SIG-M5 (cell line): ENCODE measurements at places on chromosomes 1 and 21.

- no peak for DNase-seq
Measured at GRCh38 chr1:156376146-156376545, 7.1 kb downstream of the RHBG start.

DNA sequence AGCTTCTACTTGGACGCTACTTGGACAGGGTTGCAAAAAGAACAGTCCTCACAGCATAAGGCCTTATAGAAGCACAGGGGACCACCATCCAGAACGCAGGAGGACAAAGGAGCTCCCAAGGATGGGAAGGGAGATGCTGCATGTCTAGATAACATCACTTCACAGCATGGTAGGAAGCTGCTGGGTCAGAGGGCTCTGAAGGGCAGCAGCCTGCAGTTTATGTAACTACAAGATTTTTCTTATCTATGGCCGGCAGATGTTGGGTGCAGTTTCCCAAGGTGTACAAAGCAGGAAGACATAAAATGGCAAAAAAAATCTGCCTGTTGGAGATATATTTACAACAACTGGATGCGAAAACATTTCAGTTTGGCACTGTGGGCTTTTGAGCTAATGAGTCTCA lies 45.3 kb upstream of the SLC5A9 start:
- no peak for DNase-seq

DNA sequence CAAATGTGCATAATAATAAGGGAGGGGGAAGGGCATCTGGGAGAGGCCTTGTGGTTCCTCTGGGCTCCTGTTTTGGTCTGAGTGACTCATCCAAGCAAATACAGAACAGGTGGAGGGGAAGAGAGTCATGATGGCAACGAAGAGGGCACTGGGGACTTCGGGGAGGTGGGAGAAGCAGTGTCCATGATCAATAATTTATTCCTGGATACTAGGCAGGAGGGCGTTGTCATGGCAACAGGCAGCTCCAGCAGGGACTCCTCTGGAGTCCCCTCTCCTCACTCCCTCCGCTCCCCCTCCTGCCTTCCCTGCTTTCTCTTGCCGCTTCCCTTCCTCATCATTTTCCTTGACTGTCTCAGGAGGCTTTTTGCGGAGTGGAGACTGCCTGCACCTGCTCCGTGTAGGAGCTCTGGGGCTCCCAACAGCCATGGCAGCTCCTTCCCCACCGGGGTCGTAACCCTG lies 12.3 kb upstream of the NFASC start:
- DNase-seq: no peak

DNA sequence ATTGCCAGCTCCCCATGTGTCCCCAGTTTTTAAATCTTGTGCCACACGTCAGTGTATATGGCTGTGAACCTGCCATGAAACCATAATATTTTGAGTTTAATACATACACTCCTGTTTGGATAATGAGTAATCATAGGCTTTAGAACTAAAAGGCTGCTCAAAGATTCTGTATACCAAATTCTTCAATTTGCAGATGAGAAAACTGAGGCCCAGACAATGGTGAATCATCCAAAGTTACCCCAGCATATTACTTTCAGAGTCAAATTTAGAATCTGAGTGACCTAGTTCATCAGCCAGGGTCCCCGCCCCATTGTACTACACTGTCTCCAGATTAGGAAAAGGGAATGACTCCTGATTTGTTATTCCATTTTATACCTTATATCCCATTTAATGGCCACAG lies 224.6 kb downstream of the FGGY start:
- no peak for DNase-seq

DNA sequence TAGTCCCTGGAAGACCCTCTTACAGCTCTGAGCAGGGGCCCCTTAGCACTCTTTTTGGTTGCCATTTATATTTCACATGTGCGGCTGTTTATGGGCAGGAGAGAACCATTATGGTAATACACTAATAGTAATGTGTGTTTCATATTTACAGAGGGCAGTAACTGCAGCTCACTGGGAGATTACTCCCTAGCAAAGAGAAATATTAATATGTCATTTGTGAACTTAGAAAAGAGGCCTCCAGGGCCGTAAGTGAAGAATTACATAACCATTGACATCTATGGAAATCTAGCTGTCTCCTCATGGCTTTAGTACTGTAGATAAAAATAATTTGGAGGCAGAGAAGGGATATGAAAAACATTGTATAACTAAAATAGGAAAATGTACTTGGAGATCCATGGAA lies 23.4 kb upstream of the RGS16 start:
- DNase-seq: no peak

GRCh38 chr1:195373856-195374255 lies 1234.4 kb downstream of the KCNT2 start:
- no peak for DNase-seq

- DNase-seq: no peak
Measured at GRCh38 chr1:145796753-145797152, 27.1 kb downstream of the RNF115 start.

DNA sequence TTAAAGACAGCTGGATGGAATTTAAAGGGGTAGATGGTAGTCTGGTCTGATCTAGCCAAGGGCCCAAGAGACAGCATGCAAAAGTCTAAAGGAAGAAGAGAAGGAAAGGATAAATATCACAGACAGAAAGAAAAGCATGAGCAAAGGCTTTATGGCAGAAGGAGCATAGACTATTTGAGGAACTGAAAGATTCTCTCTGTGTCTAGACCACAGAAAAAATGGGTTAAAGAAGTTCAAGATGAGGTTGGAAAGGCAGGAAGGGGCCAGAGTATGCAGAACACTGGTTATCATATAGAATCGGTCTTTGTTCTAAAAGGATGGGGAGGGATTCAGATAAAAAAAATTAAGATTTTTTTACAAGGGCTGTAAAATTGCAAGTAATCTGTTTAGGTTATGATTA lies 136.8 kb upstream of the SGIP1 start:
- DNase-seq: no peak

DNA sequence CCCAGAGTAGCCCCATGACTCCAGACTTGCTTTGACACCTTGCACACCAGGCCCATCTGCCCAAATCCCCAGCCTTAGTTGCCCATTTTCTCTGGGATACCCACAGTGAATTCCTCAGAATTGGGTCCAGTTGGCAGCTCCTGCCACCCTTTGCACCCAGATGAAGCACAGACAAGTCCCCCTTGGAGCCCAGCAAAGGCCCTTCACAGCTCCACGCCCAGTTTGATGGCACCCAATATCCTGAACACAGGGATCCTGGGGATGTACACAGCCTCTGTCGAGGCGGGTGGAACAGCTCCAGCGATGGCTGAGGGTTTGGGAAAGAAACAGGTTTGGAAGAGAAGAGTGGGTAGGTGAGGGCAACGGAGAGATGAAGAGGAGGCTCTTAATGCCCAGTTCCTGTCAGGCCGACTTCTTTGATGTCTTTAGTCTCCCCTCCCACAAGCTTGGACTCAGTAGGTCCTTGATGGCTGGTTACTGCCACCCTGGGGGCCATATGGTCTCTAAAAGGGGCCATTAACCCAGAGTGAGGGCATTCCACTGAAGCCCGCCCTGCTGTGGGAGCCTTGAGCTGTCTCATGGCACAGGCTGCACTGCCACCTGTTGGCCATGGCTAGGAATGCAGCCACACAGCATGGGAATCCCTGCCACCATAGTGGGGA lies 21.7 kb downstream of the TMEM53 start:
- DNase-seq: no peak

DNA sequence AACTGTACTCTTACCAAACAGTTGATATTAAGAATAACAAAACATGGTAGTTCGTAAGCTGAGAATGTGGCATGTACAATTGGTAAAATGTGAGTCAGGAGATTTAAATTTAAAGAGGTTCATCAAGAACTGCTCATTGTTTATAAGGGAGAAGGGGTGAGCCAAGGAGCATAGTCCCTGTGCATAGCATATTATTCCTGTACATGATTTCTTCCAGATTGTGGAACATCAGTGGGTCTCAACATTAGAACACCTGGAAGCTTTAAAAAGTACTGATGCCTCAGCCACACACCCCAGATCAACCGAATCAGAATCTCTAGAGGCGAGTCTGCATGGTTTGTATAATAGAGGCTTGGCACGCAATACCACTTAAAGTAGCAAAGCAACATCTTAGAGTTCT lies 56.1 kb downstream of the KCTD3 start:
- no peak for DNase-seq

DNA sequence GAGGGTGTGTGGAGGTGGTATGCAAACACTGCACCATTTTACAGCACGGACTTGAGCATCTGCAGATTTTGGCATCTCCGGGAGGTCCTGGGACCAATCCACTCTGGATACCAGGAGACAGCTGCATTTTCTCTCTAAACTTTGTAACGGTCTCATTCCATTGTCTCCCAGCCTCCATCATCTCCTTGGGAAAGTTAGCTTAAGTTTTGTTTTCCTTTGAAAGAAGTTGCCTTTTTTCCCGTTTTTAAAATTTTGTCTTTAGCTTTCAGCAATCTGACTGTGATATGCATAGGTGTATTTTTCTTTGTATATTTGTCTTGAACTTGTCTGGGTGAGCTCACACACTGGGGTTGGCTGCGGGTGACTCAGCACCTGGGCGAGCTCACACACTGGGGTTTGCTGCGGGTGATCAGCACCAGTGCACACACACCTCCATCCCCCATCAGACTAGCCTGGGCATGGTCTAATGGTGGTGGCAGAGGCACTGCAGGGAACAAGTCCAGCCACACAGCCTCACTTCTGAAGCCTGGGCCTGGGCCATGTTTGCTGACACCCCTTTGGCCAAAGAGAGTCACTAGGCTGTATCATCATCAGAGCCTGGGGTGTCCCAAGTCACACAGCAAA lies 32.1 kb upstream of the COL18A1 start:
- DNase-seq: no peak

GRCh38 chr1:107363154-107363553 lies 222.3 kb downstream of the NTNG1 start:
- no peak for DNase-seq

DNA sequence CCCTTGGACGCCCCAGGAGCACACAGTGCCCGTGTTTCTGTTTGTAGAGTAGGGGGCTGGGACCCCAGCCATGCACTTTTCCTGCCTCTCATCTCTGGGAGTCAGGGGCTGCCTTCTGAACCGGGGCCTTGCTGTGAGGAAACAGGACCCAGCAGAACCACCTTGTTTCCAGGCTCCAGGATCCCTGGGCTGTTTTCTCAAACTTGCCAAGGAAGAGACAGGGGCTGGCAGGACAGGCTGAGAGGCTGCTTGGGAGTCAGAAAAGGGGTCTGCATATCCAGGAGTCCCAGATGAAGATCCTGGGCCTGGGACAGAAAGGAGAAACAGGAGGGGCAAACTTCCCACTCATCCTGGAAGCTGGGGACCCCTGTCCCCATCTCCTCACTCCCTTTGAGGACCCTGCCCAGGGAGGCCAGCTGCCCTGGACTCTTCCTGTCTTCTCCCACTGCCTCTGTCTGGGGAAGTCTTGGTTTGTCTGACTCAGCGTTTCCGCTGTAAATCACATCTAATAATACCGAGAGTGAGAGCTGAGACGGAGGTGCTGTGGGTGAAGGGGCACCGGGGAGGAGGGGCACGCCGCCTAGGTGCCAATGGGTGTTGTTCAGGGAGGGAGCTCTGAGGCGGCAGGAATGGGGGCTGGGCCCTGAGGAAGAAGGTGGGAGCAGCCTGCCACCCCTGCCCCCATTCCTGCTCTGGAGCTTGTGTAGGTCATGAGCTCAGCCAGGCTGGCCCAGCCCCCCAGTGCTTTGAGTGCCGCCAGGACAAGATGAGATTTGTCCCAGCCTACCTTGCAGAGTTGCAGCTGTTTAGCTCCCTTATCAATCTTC lies 16.7 kb downstream of the POU3F1 start:
- DNase-seq: no peak

DNA sequence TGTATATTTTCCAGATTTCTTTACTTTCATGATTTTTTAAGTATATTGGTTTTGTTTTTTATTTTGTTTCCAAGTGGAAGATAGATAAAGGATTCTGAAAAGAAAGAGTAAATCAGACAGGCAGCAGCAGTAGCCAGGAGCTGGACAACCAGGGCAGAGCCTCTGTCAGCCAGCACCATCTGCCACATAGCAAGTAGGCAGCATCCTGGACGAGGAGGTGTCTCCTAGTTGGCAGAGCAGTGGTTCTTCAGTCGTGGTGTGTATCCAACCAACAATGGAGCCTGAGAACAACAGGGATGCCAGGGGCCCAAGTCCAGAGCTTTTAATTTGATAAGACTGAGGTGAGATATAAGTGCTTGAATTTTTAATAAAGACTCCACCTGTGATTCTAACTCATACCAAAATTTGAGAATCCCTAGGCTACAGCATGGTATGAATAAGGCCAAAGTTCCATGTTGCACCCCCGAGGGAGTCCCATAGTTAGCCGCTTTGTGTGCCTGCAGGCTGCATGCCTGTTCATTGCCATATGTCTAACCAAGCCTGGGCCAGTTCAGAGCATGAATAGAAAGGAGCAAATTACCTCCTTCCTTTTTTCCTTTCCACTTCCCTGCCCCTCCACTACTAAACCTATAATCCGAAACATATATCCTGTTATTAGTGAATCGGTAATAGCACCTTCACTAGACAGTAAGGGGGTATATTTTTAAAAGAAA lies 153.2 kb downstream of the NTNG1 start:
- no peak for DNase-seq

GRCh38 chr1:87795615-87796337 lies 467.1 kb downstream of the LMO4 start:
- no peak for DNase-seq

DNA sequence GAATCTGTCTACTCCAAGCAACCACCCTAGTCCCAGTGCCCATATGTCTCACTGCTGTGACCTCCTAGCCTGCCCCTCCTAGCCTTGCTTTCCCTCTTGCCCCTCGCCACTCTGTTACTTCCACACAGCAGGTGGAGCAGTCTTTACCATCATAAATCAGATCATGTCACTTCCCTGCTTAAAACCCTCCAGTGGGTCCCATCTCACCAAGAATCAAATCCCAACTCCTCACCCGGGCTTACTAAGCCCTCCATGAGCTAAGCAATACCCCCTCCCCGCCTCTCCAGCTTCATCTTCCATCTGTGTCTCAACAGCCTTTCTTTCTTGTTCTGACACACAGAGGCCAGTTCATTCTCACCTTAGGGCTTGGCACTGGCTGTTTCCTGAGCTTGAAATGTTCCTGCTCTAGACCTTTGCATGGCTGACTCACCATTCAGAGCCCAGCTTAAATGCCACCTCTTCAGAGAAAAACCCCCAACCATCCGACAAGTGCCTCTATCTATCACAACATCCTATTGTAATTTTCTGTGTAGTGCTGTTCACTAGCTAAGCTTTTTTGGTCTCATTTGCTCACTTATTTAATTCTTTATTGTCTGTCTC lies 22.3 kb downstream of the KNCN start:
- no peak for DNase-seq

DNA sequence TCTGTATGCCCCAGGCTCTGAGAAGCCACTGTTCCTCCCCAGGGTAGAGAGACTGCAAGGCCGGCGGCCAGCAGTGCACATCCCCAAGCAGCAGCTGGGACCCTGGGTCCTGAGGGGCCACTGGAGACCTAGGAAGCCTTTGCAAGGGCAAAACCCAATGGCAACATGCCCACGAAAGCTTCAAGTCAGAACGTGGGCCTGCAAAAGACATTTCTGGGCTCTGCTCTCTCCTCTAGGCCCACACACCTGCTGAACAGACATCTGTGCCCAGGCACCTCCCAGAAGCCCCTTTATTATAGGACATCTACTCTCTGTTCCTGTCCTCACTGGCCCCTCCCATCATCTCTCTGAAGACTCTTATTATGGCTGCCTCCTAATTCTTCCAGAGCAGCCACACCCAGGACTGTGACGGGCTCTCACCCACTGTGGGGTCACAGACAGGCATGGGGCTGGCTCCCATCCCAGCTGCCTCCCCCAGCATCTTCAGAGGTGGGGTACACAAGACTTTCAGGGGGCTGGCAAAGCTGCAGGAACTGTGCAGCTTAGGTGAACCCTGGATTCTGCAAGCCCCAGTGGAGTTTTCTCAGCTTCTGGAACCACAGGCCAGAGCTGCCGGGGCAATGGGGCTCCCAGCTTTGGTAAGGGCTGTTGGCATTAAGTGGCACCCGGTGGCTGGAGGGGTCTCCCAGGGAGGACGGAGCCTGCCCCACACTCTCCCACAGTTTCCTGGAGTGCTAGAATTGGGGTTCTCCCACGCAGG lies 12.6 kb downstream of the TRIM11 start:
- DNase-seq: no peak
